ENCODE measurements at places on chromosomes 11 and 22. TPM values are rescaled to one million over a fixed set of nuclear protein-coding genes. Genes with fewer than 3 reads are reported as not detected.

CASP12 gene
- not detected for total RNA-seq

PGM2L1 gene
- total RNA-seq, result 32.6 TPM

SCN4B gene
- total RNA-seq, result 0.15 TPM

NRIP3 gene
- total RNA-seq, result 2.7 TPM

PIH1D2 gene
- total RNA-seq, result 3.0 TPM

OR4C13 gene
- total RNA-seq, result not detected

PRG3 gene
- total RNA-seq, result not detected

MAJIN gene
- not detected for total RNA-seq

DEUP1 gene
- total RNA-seq, result not detected

P2RX6 gene
- 1.1 TPM for total RNA-seq

CD248 gene
- total RNA-seq, result not detected

DNA sequence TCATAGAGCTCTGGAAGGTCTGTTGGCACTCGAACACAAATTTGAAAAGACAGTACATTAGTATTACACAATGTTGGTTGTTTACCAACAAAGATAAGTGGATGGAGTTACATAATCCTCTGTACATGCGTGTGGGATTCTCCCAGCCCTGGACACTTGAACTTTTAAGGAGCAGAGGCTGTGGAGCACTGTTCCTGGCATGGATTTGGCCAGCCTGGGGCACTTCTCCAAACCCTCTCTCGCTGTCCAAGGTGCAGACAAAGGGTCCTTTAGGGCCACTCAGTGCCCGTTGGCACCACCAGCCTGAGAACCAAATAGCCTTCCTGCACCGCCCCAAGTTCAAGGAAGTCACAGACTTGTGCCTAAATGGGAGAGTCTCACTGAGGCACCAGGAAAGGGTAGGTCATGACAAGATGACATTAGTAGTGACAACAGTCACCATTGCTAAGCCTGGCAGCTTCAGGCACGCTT is 1.6 kb upstream of the ANO1 start:
- no peak for DNase-seq

GRCh38 chr11:110935018-110935640 is 222.9 kb upstream of the ARHGAP20 start:
- DNase-seq, result peak; percentile 66

DNA sequence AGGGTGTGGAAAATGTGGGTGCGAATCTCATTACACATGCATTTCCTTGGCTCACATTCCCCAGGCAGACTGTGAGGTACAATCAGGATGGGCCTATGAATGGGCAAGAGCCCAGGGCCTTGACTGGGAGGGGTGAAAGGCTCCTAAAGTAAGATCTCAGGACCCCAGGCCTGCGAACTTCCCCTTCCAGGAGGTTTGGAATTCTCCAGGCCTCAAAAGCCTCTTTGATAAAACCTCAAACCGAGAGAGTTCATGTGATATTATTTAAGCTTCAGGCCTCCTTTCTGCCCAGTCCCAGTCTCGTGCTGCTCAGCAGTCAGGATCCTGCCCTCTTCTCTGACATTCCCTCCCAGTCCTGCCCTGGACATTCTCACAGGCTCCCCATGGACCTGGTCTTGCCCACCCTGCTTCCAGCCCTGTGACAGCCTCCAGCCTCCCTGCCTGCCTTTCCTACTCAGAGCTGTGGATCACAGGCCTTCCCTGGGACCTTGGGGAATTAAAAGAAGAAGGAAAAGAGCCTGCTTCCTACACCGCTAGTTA is 37.3 kb upstream of the TEAD1 start:
- DNase-seq, result no peak

GRCh38 chr22:28620244-28620922 is 59.3 kb downstream of the TTC28 start:
- DNase-seq, result no peak

- DNase-seq, result peak; percentile 99
Measured at GRCh38 chr11:103609117-103610066, 427.0 kb upstream of the DDI1 start.

DNA sequence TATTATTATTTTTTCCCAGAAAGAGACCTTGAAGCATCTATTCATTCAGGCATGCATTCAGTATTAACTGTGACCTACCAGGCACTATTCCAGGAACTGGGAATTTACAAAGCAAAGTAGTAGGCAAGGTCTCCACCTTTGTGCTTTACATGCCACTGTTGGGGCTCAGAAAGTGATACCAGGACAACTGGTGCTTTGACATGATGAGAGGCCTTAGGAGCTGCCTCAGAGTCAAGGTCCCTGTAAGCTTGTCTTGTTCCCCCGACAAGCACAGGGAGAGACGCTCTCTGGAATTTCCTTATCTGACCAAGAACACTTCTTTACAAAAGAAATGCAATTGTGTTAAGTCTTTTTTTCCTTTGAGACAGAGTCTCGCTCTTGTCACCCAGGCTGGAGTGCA is 2.3 kb upstream of the HMOX1 start:
- DNase-seq, result no peak

GRCh38 chr11:84740050-84740449 is 887.1 kb downstream of the DLG2 start:
- DNase-seq, result no peak

DNA sequence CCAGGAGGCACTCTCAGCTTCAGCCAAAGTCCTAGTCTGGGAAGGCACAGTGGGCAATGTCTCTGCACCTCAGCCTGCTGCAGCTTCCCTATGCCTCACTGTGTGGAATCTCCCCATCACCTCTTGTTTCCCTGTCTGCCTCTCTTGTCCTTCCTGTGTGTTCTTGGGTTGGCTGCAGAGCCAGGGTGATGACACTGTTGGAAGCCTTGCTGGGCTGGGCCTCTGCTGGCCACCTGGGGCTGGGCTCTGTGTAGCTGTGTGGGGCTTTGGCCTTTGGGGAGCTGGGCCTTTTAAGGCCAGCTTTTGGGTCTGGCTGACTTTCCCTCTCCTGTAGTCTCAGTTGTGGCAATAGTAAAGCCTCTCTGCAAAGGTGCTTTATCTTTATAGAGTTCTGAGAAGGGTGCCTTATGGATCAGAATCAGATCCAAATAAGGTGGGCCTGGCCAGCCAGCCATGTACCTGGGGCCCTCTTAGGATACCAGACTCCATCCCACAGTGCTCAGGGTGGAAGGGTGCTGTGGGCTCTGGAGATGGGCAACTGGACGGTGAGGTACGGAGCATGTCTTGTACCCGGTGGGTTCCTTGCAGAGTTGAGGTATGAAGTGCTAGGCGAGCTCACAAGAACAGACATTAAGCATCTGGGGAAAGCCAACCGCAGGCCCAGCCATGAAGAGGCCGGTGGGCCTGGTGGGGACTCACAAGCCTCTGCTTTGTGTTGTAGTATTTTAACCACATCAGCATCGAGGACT is 10.3 kb upstream of the RANBP1 start:
- no peak for DNase-seq

- DNase-seq, result peak; percentile 67
Measured at GRCh38 chr11:128621601-128622501, 34.5 kb upstream of the ETS1 start.

DNA sequence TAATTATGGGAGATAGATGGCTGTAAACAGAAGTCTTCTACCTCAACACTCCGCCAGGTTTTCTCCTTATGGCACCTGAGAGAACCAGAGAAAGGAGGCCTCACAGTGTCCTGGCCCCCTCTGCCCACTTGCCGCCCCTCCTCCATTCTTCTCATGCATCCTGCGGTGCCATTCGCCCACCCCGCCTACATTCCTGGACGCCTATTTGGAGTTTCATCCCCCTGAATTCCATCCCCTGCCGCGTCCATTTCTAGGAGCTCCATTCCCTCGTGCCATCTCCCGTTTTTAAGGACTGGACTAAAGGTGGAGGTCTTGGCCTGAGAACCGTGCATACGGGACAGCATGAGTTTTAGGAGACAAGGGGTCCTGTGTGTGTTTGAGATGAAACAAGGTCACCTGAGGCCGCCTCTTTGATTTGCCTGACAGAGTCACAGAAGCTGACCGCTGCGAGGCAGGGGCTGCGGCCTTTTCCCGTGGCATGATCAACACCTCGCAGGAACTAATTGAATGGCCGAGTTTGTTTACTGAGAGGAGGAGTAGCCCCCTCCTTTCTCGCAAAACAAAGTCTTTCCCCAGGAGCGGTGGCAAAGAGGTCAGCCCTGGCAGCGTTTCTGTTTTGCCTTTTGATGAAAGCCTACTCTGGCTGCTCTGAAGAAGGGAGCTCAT is 246.2 kb downstream of the ST3GAL4 start:
- DNase-seq, result no peak

DNA sequence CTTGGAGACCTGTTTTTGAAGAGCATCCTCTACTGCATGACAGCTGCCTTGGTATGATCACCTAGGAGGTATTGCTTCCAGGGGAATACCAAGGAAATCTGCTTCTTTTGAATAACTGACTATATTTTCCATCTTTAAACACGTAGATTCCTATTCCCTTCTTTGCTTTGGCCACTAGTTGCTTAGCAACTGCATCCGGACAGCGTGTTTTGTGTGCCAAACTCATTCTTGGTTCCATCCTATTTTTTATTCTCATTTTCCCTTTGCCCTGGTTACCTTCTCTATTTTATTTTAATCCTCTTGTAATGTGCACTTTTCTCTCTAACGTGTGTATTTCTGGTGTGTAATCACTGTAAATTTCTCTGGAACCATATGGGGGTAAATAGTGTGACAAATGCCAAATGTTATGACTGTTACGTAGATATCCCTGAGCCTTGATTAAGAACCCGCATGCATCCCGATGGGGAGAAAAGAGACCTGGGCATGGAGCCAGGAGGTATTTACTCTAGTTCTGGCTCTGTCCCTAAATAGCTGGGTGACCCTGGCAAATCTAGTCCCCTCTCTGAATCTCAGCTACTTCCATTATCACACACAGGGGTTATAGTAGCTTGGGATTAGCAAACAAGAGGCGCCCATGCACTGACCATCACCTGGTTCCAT is 241.7 kb downstream of the MIAT start:
- DNase-seq, result no peak

- DNase-seq, result peak; percentile 45
Measured at GRCh38 chr11:103959279-103959942, 77.0 kb upstream of the DDI1 start.

DNA sequence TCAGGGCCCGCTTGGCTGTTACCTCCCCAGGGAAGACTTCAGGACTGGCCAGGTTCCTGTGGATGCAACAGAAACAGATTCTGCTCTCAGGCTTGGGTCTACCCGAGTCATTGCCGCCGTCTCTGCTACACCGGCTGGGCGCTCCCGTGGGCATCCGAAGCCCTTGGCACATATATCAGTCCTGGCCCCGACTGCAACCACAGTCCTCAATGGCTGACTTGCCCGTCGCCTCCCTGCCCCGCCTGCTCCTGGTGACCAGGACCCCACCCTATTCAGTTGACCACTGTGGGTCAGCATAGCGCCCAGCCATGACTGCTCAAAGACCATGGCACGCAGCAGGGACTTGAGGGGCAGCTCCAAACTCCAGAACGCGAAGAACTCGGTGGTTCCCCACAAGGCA is 64.7 kb upstream of the SLC22A12 start:
- no peak for DNase-seq
